ENCODE measurements at places on chromosomes 6 and 20.

GRCh38 chr6:32483968-32484613, 44.4 kb downstream of the HLA-DRA start:
- no peak for DNase-seq

DNA sequence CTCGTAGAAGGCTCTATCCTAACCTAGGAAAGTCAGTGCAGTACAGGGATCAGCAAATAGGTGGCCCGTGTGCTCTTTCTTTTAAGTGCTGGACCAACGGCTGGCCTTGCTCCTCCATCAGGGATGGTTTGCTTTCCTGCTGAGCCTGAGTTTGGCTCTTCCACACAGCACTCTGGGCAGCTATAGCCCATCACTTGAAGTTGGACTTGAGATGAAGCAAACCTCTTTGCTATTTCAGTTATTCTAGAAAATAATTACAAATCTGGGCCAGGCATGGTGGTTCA, 66.9 kb upstream of the KCNK16 start:
- no peak for DNase-seq

DNA sequence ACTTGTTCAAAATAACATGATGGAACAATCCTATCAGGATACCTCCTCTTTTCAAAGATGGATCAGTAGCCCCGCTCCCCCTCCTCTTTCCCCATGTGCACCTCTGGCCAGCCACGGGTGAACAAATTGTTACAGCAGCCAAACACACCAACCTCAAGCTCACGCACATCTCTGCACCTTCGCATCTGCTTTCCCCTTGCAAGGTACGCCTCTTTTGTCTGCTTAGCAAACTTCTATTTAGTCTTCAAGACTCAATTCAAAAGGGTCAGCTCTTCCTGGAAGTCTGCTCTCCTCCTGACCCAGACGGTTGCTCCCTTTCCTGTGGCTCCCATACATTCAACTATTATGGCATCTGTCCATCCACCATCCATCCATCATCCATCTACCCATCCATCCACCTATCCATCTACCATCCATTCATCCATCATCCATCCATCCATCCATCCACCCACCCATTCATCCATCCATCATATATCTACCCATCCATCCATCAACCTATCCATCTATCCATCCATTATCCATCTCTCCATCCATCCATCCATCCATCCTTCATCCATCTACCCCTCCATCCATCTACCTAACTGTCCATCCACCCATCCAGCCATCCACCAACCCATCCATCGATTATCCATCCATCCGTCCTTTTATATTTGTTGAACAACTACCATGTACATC, 36.3 kb upstream of the CDH22 start:
- DNase-seq = no peak

- DNase-seq = no peak
These were observed 1.3 kb upstream of the SMPDL3A start for GRCh38 chr6:122787721-122788120.

- DNase-seq = no peak
These were observed 451.2 kb upstream of the JAG1 start for GRCh38 chr20:11124849-11125505.

DNA sequence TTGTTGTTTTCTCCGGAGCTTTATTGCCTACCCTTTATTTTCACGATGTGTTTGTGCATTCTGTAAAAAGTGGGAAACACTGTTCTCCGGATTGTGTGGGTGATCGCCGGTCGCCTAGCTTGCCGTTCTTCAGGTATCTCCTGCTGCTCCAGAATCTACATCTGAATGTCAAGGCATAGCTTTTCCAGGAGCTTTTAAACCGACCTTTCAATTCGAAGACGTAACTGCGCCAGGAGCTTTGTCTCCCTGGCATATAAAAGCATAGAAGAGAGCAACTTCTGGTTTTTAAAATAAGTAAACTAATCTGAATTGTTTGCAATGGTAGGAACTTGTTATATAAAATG, 96.0 kb downstream of the HFE start:
- no peak for DNase-seq

DNA sequence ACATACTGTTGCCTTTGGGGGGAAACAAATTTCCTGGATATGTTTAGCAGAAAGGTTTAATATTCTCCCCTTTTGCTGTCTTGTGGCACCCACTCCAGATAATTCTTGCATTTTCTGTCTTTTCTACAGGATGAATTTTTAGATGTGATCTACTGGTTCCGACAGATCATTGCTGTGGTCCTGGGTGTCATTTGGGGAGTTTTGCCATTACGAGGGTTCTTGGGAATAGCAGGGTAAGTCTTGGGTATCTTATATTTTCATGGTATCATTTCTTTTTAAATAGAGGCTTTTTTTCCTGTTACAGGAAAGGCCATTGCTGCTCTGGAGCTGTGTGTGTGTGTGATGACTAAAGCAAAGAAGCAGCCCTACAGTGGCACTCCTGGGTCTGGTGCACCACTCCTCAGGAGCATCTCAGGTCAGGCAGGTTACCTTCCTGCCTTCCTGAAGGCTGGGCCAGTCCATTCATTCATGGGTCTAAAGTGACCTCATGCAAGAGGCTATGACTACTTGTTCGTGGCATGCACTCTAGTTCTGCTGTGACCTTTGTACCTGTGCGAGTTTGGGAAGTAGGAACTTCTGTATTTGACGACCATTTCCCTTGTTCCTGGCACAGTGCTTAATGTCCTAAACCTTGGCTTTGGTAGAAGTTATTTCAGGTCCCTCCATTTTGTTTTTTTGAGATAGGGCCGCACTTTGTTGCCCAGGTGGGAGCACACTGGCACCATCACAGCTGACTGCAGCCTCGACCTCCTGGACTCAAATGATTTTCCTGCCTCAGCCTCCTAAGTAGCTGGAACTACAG, 2.2 kb downstream of the RAB5IF start:
- no peak for DNase-seq

All from stimulated activated CD8-positive, alpha-beta memory T cell treated with anti-CD3 and anti-CD28 coated beads, Interleukin-4, amount 100 ng/mL, for 4 hours (primary cell).